ENCODE measurements at places on chromosomes 13 and 19.

GRCh38 chr13:62837895-62838294 lies 1422.2 kb upstream of the PCDH20 start:
- no peak for DNase-seq

- DNase-seq: no peak
Observed at GRCh38 chr13:106351251-106351650, 184.2 kb downstream of the EFNB2 start.

GRCh38 chr19:1865172-1866010 lies 2.0 kb upstream of the KLF16 start:
- no peak for DNase-seq

GRCh38 chr13:75530549-75530961 lies 7.1 kb downstream of the COMMD6 start:
- DNase-seq: no peak

DNA sequence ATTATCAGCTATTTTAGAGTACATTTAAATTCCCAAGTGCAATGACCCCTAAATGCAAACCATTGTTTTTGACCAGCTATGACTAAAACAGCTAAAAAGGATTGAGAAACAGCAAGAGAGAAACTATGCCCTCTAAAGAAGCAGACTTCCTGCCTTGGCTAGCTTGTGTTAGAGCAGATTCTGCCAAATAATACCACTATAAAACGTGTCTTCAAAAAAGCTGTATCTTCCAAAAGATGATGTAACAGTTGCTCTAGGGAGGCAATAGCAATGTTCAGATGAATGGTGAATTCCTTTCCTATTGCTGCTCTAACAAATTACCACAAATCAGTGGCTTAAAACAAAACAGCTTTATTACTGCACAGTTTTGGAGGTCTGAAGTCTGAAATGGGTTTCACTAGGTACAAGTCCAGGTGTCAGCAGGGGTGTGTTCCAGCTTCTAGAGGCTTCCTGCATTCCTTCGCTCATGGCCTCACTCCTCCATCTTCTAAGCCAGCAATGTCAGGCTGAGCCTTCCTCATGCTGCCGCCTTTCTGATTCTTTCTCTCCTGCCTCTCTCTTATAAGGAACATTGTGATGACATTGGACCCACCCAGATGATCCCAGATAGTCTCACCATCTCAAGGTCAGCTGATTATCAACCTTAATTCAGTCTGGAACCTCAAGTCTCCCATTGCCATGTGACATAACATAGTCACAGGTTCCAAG lies 84.5 kb downstream of the LRRC63 start:
- no peak for DNase-seq

DNA sequence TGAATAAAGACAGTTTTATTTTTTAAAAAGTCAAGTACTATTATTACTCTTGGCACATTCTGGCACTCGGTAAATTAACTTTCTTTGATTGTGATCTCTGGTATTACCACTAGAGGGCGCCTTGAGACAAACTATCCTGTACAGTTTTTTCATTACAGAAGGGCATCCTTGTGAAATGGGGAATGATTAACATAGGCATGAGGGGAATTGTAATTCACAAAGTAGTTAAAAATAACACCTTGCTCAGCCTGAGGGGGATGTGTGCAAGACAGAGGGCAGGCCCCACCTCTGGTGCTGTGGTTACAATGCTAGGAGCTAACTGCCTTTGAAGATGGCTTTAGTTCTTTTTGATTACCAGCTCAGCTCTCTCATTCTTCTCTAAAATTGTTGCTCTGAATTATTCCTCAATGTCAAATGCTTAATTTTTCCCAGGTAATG lies 24.2 kb upstream of the C1QTNF9B start:
- DNase-seq: no peak

DNA sequence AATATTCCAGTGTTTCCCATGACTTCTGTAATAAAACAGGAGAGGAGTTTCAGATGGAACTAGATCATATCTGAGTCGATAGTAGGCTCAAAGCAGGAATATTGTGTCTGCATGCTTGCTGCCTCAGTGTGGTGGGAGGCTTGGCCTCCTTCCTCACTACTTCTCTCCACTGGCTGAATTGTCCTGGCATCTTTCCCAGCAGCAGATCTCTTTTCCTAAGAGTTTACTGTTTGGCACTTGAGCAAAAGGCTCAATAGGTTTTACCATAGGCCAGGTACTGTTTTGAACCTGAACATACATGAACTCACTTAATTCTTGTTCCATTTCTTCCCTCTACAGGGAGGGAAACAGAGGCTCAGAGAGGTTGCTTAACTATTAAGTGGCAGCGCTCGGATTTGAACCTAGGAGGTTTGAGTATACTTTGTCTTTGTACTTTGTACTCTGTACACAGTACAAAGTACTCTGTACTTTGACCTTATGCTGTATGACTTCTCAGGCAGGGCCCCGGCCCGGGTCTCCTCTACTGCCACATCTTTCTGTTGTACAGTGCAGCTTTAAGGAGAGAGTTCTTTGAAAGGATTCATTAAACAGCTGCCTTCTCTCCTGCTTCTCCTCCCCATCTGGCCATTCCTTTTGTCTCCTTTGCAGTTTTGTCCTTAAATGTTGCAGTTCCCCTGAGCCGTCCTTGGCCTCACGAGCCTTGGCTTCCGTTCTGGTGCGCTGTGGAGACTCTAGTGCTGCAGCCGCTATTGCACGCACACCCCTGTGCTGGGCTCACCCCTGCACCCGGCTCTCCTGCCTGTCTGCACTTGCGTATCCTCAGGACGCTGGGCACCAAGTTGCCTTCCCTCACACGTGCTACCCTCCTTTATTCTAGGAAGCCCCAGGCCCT lies 8.1 kb downstream of the B3GLCT start:
- no peak for DNase-seq

DNA sequence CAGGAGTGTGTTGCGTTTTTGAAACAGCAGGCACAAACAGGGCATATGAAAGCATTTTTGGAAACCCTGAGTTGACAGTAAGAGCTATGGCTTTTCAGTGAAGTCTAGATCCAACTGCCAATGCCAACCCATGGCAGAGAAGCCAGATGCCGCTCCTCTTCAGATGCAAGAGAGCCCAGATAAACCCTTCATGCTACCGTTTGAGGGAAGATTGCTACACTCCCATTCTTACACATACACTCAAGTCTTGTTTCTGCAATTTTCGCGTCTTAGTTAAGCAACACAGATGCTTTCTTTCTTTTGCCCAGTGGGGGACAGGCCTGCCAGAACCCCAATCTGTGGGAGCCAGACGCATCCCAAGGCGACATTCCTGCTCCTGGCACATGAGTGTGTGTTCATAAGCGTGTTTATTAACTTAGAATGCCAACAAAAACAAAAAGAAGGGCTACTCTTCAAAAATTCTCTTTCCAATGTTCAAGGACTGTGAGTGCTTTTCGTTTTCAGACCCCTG lies 10.4 kb downstream of the BORCS8 start:
- no peak for DNase-seq

DNA sequence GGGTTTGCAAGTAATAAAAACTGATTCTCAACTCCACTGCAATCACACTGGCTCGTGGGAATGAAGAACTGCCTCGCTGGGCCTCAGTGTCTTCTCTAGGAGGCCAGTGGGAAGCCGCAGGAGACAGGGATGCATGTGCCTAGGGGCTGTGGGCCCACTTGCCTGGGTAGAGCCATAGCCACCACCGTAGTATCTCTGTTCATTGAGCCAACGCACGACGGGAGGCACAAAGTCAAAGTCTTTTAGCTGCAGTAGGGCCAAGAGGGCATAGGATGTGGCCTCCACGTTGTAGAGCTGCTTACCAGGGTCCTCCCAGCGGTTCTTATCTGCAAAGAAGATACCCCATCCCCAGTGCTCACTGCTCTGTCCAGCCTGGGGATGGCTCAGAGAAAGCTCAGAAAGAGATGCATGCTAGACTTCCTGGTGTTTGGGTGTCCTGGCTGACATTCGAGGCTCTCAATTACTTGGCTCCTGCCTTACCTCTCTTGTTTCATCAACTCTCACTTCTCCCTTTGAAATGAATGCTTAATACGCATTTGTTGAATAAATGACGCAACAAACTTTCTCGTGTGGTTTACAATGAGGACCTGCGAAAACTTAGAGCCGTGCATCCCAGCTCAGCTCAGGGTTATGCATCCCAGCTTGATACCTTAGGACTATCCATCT lies 16.1 kb upstream of the TNFSF14 start:
- no peak for DNase-seq

DNA sequence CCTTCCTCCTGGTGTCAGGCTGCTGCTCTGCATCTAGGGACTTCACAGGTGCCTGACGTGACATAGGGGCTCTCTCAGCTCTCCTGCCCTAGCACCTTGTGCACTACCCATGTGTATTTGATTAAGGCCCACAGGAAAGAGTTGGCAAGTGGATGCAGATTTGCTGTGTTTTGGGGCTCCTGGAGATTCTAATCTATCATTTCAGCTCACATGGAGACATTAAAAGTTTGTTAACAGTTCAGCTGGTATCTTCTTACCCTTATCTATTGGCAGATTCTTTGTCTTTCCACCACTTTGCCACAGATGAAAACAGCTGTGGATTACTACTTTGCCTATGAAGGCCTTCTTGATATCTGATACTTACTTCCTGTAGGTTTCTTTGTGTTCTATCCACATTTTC lies 41.9 kb downstream of the WASF3 start:
- no peak for DNase-seq

- DNase-seq: no peak
Observed at GRCh38 chr13:89401264-89401675, 1730.1 kb downstream of the SLITRK5 start.

DNA sequence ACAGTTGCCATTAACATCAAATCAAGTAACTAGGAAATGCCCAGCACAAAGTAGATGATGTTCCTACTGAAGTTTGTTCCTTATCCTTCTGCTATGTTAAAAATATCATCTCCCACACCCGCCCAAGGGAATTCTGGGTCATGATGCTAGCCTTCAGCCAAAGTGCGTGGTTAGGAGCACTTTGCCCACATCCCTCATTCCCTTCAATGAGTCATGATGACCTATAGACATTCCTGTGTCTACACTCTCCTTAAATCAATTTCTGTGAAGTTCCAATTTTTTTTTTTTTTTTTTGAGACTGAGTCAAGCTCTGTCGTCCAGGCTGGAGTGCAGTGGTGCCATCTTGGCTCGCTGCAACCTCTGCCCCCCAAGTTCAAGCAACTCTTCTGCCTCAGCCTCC lies 17.0 kb downstream of the RXFP2 start:
- DNase-seq: peak; percentile 24

DNA sequence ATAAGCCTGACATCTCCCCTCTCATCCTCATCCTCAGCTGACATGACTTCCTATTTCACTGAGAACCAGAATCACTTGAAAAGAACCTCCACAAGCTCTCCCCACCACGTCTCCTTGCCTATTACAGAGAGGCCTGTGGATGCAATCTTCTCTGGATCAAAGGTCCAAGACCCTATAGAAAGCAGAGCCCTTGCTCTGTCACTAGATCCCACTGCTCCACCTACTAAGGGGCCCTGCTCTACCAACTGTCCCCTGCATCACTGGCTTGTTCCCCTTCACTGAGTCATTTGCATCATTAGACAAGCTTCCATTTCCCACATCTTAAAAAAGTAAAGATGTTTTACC lies 40.8 kb downstream of the RCBTB2 start:
- DNase-seq: no peak

GRCh38 chr13:89372193-89372592 lies 1701.0 kb downstream of the SLITRK5 start:
- no peak for DNase-seq

- DNase-seq: peak; percentile 91
Observed at GRCh38 chr19:7636691-7637373, at the start of gene STXBP2. STXBP2 (plus strand) TSS chr19:7637110; CDS start chr19:7637150, 40 bp downstream.

GRCh38 chr19:16641695-16642094 lies 13.7 kb upstream of the MED26 start:
- no peak for DNase-seq

DNA sequence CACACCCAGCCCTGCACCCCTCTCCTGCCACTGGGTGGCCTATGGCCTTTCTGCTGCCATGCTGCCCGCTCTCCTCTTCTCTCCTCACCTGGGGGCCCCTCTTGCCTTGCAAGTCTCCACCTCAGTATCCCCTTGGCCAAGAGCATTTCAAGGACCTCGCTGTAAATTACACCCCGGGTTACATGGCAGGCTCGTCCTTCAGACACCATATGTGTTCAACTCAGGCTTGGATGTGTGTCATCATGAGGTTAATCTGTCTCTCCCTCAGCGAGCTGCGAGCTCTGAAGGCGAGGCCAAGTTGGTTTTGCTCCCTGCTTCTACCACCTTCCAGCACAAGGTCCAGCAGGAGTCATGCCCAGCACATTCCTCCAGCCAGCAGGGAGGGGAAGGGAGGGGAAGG lies 74.8 kb upstream of the TM9SF2 start:
- DNase-seq: no peak

DNA sequence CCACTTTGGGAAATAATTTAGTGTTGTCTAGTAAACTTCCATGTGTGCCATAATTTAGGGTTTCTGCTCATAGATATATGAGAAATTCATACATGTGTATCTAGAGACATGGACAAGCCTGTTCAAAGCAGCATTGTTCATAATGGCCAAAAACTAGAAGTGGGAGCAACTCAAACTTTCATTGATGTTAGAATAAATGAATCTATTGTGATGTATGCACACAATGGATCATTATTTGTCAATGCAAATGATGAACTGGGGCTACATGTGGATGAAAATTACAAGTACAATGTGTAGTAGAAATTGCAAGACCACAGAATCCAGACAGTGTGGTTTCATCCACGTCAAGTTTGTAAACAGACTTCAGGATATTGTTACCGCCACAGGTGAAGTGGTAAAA lies 284.7 kb downstream of the SLC7A1 start:
- no peak for DNase-seq

DNA sequence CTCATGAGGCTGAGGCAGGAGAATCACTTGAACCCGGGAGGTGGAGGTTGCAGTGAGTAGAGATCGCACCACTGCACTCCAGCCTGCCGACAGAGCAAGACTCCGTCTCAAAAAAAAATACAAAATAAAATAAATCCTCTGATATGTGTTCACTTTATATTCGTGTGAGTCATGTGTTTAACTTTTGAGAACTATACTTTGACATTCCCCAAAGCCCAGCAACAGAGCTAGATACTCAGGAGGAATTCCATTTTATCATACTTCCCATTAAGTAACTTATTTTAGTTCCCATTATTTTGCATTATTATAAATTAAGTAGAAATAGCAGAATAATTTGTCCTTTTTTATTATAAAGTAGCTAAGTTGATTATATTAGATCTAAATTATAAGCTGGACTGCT lies 3.3 kb upstream of the CHAMP1 start:
- no peak for DNase-seq

DNA sequence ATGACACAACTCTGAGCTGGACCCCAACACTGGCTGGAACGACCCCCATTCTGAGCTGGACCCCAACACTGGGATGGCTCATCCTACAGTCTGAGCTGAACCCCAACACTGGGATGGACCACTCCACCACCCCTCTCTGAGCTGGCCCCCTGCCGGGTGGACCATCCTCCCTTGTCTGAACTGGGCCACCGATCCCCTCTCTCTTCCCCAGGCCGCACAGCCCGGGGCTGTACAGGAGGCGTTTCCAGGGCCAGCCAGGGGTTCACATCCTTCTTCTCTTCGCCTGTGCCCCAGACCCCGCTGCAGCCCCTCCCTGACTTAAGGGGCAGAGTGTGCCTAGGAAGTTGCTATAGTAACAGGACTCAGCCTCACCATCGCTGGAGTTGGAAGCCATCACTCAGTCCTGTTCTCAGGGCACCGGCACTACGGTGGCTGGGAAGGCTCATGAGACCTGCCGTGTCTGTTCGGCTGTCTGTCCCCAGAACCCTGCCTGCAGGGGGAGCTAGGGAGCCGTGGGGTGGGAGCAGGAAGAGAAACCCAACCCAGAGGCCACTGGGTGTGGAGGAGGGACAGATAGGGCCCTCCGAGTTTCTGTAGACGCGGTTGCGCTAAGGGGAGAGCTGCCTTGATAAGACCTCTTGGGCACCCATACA lies 3.7 kb downstream of the PRKACA start:
- DNase-seq: no peak

Data from 8988T (cell line).